Urinary bladder (tissue), 4 donors: ENCODE measurements at places on chromosomes 5 and 9. TPM values are rescaled to one million over a fixed set of nuclear protein-coding genes. Genes with fewer than 3 reads are reported as not detected.

The C1QTNF2 gene
- 17.1 TPM for total RNA-seq

The URM1 gene
- total RNA-seq = 21.1 TPM

The HBEGF gene
- 9.7 TPM for total RNA-seq

The HAND1 gene
- 0.63 TPM for total RNA-seq
